Fibroblast of skin of abdomen (primary cell): ENCODE measurements at places on chromosomes 1 and 21.

- no peak for DNase-seq
Measured at GRCh38 chr1:220040028-220040596, 6.2 kb downstream of the EPRS1 start.

GRCh38 chr1:187096689-187097088 is 267.9 kb downstream of the PLA2G4A start:
- peak; percentile 11 for DNase-seq

GRCh38 chr21:17370916-17371315 is 141.9 kb upstream of the CXADR start:
- DNase-seq, result no peak

DNA sequence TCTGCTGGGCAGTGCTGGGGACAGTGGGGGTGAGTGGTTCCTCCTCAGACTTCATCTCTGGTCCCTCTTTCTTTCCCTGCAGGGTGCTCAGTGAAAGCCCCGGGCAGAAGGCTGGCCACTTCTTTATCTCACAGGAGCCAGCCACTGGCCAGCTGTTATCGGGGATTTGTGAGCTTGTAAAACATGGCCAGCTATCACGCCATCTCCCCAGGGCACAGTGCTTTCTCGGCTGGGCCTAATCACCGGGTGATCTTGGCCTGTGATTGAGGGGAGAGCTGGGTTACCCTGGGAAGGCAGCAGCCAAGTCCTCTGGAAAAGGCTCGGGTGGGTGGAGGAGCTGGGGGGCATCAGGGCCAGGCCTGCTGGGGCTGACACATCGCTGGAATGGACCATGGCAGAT is 83.0 kb downstream of the IGSF21 start:
- DNase-seq, result no peak

- no peak for DNase-seq
Measured at GRCh38 chr1:155261493-155261851, 688 bp downstream of the SCAMP3 start.

DNA sequence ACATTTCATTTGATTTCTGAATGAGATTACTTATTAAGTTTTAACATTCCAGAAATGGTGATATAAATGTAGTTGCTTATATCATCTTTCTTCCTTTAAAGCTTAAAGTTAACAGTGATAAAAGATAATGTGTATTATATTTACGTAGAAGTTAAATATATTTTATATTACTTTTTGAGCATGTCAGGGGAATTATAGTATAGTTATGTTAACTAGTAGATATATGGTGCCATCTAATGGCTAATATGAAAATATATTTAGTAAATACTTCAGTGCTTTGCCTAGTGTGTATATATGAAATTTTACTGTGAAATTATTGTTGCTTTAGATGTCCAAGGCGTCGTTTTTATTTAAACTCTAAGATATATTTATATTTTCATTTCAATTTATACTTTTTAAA is 51.5 kb downstream of the SYT14 start:
- DNase-seq, result peak; percentile 20

GRCh38 chr1:192916021-192916420 is 107.2 kb downstream of the RGS2 start:
- no peak for DNase-seq

DNA sequence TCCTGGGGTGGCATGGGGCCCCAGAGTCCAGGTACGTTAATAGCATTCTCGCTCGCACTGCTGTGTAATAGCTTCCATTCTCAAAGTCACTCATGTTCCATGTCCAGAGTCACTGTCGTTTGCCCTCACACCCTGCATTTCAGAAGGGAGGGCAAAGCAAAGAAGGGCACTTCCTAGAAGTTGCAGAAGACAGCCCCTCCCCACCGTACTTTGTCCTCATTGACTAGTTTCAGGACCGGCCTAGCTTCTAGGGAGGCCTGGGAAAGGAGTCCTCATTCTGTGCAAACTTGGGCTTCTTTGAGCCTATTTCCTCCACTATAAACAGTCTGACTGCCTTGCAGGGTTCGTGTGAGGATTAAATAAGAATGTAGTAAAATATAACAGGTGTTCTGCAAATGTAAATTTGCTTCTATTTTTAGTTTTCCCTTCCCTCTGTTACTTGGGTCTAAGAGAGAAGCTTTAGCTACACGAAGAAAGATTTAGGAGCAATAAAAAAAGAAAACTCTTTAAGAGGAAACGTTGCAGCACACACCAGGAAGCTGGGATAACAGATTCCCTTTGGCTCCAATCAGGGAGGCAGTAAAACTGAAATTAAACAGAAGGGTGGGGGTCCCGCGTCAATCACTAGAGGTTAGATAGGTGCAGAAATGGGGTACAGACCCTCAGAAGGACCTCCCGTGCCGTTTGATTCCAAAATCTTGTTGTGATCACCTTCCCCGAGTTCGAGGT is 40.1 kb downstream of the ACTL8 start:
- no peak for DNase-seq

- DNase-seq, result no peak
Measured at GRCh38 chr1:54565113-54565501, 17.1 kb downstream of the ACOT11 start.

GRCh38 chr1:173314656-173315055 is 107.5 kb upstream of the TNFSF4 start:
- no peak for DNase-seq

GRCh38 chr1:21736876-21737275 is 46.1 kb downstream of the USP48 start:
- no peak for DNase-seq

- no peak for DNase-seq
Measured at GRCh38 chr1:197093226-197093885, 26.3 kb upstream of the F13B start.

DNA sequence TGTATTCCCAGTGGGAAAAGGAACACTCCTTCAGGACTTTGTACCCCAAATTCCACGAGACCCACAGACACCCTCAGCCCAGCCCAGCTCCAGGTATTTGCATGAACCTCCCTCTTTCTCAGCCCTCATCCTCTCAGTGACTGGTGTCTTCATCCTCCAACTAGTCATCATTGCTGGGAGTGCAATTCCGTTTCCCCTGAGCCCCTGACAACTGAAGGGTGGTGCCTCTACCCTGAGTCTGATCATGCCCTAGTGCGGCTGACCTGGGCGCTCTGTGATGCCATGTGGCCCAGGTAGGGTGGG is 3.8 kb upstream of the ZNF692 start:
- DNase-seq, result no peak

DNA sequence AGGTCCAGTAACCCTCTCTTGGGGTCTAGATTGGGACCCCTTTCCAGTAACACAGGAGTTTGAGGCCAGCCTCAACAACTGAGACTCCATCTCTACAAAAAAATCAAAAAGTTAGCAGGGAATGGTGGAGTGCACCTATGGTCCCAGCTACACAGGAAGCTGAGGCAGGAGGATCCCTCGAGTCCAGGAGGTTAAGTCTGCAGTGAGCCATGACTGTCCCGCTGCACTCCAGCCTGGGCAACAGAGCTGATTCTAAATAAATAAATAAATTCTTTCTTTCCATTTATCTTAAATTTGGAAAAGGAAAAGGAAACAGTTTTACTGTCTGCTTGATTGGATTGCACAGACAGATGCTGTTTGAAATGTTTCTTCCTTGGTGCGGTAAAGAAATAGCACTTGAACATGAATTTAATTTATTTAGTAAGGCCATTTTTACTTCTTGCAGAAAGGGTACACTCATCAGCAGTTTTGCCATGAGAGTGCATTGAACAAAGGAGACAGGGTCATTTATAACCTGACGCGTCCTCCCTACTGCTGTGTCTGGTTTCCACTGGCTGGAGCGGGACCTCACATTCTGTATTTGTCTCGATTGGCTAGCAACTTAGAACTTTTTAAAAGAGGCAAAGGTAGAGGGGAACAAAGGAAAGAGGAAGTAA is 37.0 kb upstream of the ZNF496 start:
- no peak for DNase-seq

- no peak for DNase-seq
Measured at GRCh38 chr1:236083650-236084385, 18.9 kb upstream of the NID1 start.

DNA sequence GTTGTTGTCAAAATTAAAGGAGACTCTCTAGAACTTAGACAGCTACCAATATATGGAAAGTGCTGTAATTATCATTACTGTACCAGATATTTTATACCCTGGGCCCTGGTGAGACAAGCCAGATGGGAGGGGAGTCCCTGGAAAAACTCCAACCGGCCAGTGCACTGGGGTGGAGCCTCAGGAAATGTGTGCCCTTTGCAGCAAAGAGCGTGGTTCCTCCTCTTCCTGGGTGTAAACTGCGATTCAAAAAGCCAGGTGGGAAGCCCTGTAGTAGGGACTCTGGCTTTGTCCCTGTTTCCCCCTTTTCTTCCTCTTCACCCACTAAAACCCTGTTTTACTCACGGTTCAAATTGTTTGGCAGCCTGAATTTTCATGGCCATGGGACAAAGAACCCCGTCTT is 812.3 kb downstream of the PLA2G4A start:
- DNase-seq, result no peak
